ENCODE measurements at places on chromosomes 7 and 10.

DNA sequence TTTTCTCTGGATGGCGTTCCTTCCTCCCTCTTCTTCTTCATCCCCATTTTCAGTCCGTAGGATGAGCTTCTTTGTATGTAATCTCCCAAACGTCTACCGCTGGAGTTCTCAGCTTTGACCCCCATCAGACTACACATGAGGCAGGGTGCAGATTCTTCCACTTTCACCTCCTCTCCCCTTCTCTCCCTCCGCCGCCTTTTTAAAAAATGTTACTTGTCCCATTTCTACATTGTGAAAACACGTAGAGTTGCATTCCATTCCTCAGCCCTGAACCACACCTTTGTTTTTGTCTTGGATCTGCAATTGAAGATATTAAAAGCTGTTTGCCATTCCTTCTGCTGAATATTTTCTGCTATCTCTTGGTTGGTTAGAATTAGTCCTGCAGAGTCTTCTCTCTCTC is 6.2 kb downstream of the ADIRF start:
- peak overlapping the region; percentile 100 for H3K27ac ChIP-seq
- no peaks in the 10 kb centered on the region for H3K27me3 ChIP-seq

GRCh38 chr10:48714088-48714487 is 29.4 kb downstream of the WDFY4 start:
- H3K36me3 ChIP-seq: no peaks in the 10 kb centered on the region
- H3K4me1 ChIP-seq: no peaks in the 10 kb centered on the region
- no peak overlapping the region for H3K27ac ChIP-seq
- H3K4me3 ChIP-seq: no peak overlapping the region
- DNase-seq: no peak
- peaks cover 4% of the 10 kb centered on the region for H3K27me3 ChIP-seq

- H3K27ac ChIP-seq: no peak overlapping the region
- DNase-seq: no peak
- H3K36me3 ChIP-seq: no peaks in the 10 kb centered on the region
- H3K4me3 ChIP-seq: peak overlapping the region; percentile 56
- no peaks in the 10 kb centered on the region for H3K27me3 ChIP-seq
These were observed 536.0 kb upstream of the GALNT17 start for GRCh38 chr7:70595755-70596597.

- H3K27me3 ChIP-seq: no peaks in the 10 kb centered on the region
- no peaks in the 10 kb centered on the region for H3K4me1 ChIP-seq
- H3K4me3 ChIP-seq: no peak overlapping the region
- no peak overlapping the region for H3K27ac ChIP-seq
- H3K36me3 ChIP-seq: no peaks in the 10 kb centered on the region
These were observed 37.5 kb upstream of the ATXN7L1 start for GRCh38 chr7:105913947-105914346.

- no peaks in the 10 kb centered on the region for H3K4me1 ChIP-seq
- H3K27me3 ChIP-seq: no peaks in the 10 kb centered on the region
- no peak overlapping the region for H3K27ac ChIP-seq
- no peak overlapping the region for H3K4me3 ChIP-seq
- H3K36me3 ChIP-seq: no peaks in the 10 kb centered on the region
These were observed 22.0 kb upstream of the CPA5 start for GRCh38 chr7:130322615-130323014.

GRCh38 chr7:43952028-43952427 is 25.8 kb downstream of the UBE2D4 start:
- H3K4me1 ChIP-seq: no peaks in the 10 kb centered on the region
- DNase-seq: no peak
- H3K27ac ChIP-seq: no peak overlapping the region
- no peaks in the 10 kb centered on the region for H3K36me3 ChIP-seq

DNA sequence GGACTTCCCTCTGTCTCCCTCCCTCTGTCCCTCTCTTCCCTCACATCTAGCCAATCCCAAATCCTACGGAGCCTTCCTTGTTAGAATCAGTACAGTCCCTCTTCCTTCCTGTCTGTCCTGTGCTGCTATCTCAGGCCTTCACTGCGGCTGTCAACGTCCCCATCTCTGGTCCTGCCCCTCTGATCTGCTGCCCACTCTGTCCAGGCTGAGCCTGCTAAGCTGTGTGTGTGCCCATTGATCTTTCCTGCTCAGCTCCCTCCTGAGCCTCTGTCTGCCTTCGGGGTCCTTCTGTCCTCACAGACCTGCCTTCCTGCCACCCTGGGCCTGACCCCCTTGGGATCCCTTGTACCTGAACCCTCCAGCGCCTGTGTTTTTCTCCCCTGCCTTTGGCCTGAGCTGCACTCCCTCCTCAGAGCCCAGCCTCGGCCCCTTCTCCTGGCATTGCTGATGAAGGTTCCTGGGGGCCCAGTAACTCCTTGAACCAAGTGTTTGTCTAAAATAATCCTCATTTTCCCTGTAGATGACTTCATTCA is 182.1 kb upstream of the SHH start:
- H3K4me3 ChIP-seq: no peak overlapping the region
- H3K27ac ChIP-seq: no peak overlapping the region
- peaks cover 22% of the 10 kb centered on the region for H3K27me3 ChIP-seq
- H3K4me1 ChIP-seq: no peaks in the 10 kb centered on the region
- DNase-seq: no peak

DNA sequence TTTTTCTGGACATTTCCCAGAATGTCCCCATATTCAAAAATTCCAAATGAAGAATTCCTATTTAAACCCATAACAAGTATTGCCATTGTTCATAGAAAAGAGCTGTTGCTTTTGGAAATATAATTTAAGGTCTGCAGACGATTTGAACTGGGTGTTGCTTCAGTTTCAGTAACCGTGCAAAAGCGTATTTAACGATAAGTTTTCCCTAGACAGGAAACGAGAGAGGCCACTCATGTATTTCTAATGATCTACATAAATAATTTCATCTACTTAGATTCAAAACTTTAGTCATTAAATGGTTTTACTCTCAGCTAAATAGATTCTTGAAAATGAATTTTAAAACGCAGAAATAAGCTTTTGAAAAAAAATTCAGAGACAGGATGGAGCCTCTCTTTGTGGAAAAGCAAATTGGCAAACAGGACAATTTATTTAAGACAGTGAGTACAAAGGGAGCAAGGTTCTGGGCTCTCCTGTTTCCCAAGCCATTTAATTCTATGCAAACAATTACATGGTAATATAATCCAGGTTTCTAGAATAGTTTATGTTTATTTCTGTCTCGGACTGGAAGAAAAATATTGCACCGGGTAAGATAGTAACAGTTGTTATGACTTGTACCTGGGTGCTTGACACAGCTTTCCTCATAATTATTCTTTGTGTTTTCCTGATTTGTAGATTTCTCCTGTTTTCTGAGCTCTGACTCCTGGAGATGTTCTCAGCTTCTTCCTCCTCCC is 263.0 kb downstream of the BAMBI start:
- H3K4me3 ChIP-seq: no peak overlapping the region
- H3K27ac ChIP-seq: no peak overlapping the region
- no peak for DNase-seq
- H3K36me3 ChIP-seq: no peaks in the 10 kb centered on the region
- no peaks in the 10 kb centered on the region for H3K27me3 ChIP-seq

- no peak overlapping the region for H3K27ac ChIP-seq
- no peak overlapping the region for H3K4me3 ChIP-seq
- no peaks in the 10 kb centered on the region for H3K36me3 ChIP-seq
These were observed 66.1 kb downstream of the LRGUK start for GRCh38 chr7:134193240-134193639.

- H3K27ac ChIP-seq: no peak overlapping the region
- no peak for DNase-seq
- H3K36me3 ChIP-seq: no peaks in the 10 kb centered on the region
- no peak overlapping the region for H3K4me3 ChIP-seq
- H3K27me3 ChIP-seq: no peaks in the 10 kb centered on the region
These were observed 186.8 kb downstream of the CUX1 start for GRCh38 chr7:102004229-102004628.

GRCh38 chr7:31899356-31899927 is 170.8 kb downstream of the PDE1C start:
- H3K4me1 ChIP-seq: no peaks in the 10 kb centered on the region
- no peak overlapping the region for H3K27ac ChIP-seq
- no peaks in the 10 kb centered on the region for H3K27me3 ChIP-seq
- no peaks in the 10 kb centered on the region for H3K36me3 ChIP-seq
- no peak for DNase-seq

- H3K4me1 ChIP-seq: no peaks in the 10 kb centered on the region
- no peaks in the 10 kb centered on the region for H3K36me3 ChIP-seq
- no peaks in the 10 kb centered on the region for H3K27me3 ChIP-seq
- no peak overlapping the region for H3K27ac ChIP-seq
These were observed 85.9 kb downstream of the XPNPEP1 start for GRCh38 chr10:109837384-109837783.

GRCh38 chr7:121901026-121901425 is 28.1 kb downstream of the PTPRZ1 start:
- no peaks in the 10 kb centered on the region for H3K36me3 ChIP-seq
- H3K4me3 ChIP-seq: no peak overlapping the region
- no peaks in the 10 kb centered on the region for H3K4me1 ChIP-seq
- DNase-seq: no peak

GRCh38 chr7:31937982-31938381 is 132.2 kb downstream of the PDE1C start:
- H3K4me3 ChIP-seq: no peak overlapping the region
- H3K36me3 ChIP-seq: no peaks in the 10 kb centered on the region
- H3K27me3 ChIP-seq: no peaks in the 10 kb centered on the region
- no peaks in the 10 kb centered on the region for H3K4me1 ChIP-seq

GRCh38 chr7:101156866-101157589 is 2.8 kb downstream of the AP1S1 start:
- no peak for DNase-seq
- H3K27ac ChIP-seq: no peak overlapping the region
- H3K27me3 ChIP-seq: no peaks in the 10 kb centered on the region
- H3K36me3 ChIP-seq: no peaks in the 10 kb centered on the region
- no peak overlapping the region for H3K4me3 ChIP-seq

DNA sequence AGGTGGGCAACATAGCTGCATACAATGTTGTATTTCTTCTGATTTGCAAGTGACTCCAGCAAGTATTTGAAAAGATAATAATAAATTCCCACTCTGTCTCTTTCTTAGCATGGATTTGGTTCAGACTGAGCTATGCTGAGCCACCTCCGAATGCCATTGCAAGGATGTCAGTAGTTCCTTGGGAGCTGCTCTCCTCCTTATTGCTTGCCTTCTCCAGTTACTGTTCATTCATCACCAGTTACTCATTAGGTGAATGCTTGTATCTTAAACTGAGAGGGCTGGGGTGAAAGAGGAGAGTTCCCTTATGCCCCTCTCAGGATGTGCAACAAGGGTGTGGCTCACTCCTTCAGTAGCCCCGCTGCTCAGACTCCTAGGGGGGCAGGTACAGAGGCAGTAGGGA is 78.4 kb upstream of the PRKAR2B start:
- no peak overlapping the region for H3K27ac ChIP-seq
- no peaks in the 10 kb centered on the region for H3K36me3 ChIP-seq
- no peak for DNase-seq
- H3K27me3 ChIP-seq: no peaks in the 10 kb centered on the region
- no peak overlapping the region for H3K4me3 ChIP-seq

DNA sequence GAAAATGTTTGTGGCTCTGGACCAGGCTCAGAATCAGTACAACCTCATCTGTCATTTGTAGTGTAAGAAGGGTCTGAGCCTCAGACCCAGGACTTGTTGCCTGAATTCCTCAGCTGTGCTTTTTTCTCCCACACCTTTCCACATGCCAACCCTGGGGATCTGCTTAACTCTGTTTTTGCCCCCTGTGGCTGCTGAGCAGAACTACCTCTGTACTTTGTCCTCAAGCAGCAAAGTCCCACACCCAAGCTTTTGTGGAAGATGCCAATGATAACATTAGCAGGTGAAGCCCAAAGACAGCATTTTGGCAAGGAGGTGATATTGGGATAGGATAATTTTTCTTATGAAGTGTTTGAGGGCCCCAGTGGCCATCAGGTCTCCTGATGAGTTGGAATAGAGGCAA is 5.8 kb upstream of the CYP2C18 start:
- H3K27me3 ChIP-seq: no peaks in the 10 kb centered on the region
- no peak overlapping the region for H3K4me3 ChIP-seq
- DNase-seq: no peak
- H3K4me1 ChIP-seq: no peaks in the 10 kb centered on the region

GRCh38 chr7:79952399-79952798 is 182.2 kb upstream of the GNAI1 start:
- no peak overlapping the region for H3K4me3 ChIP-seq
- H3K27me3 ChIP-seq: no peaks in the 10 kb centered on the region
- DNase-seq: no peak
- no peak overlapping the region for H3K27ac ChIP-seq
- H3K36me3 ChIP-seq: no peaks in the 10 kb centered on the region

DNA sequence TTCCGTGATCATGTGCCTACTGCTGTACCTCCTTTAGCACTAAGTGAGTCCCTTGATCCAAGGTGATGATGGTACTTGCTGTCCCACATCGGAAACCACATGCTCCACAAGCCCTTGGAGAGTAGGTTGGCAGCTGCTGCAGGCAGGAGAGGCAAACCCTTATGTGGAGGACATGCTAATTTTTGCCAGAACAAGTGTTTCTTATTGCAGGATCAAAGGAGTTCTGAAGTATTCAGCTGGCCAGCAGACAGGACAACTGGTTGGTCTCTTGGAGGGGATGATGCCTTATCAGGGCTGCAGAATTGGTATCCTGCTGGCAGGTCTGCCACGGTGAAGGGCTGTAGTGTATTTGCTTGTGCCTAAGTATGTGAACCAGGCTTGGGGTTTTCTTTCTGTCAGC is 36.8 kb downstream of the NACAD start:
- H3K27me3 ChIP-seq: no peaks in the 10 kb centered on the region
- no peak overlapping the region for H3K4me3 ChIP-seq
- no peaks in the 10 kb centered on the region for H3K4me1 ChIP-seq
- H3K36me3 ChIP-seq: no peaks in the 10 kb centered on the region
- H3K27ac ChIP-seq: no peak overlapping the region
- DNase-seq: no peak

- no peak overlapping the region for H3K4me3 ChIP-seq
- no peak for DNase-seq
- H3K27ac ChIP-seq: no peak overlapping the region
- no peaks in the 10 kb centered on the region for H3K4me1 ChIP-seq
These were observed 47.3 kb upstream of the ITGB8 start for GRCh38 chr7:20283385-20283784.

DNA sequence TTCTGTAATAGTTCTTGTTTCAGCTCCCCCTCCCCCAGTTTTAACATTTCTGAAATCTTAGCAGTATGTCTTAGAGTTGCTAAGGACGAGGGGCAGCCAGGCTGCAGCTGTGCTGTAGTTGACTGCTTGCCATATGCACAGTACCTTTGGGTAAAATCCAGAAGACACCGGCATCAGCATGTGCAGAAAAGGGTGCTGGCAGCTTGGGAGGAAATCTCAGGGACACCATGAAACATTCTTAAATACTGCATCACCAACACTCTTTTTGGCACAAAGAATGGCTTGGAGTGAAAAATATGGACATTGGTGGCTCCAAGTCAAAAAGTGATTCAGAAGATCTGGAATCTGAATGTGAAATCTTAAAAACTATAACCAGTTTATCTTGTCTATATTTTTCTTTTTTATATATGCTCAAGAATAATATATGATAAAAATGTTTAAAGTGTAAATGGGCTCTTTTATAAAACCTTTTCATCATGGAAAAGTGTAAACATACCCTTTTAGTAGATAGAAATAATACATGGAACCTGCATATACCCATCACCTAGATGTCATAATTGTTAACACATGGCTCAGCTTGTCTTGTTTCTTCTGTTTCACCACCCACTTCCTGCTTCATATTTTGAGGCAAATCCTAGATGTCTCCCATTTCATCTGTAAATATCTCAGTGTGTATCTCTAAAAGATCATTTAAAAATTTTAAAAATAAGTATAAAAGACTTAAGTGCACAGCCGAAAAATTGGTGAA is 34.4 kb upstream of the ARMS2 start:
- H3K36me3 ChIP-seq: no peaks in the 10 kb centered on the region
- H3K4me3 ChIP-seq: no peak overlapping the region
- H3K27me3 ChIP-seq: no peaks in the 10 kb centered on the region
- no peak overlapping the region for H3K27ac ChIP-seq
- H3K4me1 ChIP-seq: no peaks in the 10 kb centered on the region
